Skeletal muscle cell (primary cell): ENCODE measurements at places on chromosomes 2 and 18.

DNA sequence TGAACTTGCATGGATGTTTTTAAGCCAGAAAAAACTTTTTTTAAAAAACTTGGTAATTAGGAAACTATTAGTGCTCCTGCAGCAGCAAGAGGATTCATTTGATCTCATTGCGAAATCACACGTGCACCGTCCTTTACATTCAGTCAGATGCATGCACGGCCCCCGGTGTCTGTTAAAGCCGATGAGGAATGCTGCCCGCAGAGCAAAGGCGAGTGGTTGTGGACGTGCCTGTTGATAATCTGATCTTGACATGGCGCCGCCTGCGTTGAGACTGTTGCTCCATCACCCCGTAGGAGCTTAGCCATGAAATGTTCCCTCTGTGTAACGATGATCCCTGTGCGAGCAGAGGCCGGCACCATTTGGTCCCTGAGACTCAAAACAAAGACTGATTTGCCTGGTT lies 300.0 kb downstream of the GBX2 start:
- DNase-seq, result no peak

GRCh38 chr2:217999595-217999959 lies 3.2 kb downstream of the TNS1 start:
- DNase-seq, result no peak

DNA sequence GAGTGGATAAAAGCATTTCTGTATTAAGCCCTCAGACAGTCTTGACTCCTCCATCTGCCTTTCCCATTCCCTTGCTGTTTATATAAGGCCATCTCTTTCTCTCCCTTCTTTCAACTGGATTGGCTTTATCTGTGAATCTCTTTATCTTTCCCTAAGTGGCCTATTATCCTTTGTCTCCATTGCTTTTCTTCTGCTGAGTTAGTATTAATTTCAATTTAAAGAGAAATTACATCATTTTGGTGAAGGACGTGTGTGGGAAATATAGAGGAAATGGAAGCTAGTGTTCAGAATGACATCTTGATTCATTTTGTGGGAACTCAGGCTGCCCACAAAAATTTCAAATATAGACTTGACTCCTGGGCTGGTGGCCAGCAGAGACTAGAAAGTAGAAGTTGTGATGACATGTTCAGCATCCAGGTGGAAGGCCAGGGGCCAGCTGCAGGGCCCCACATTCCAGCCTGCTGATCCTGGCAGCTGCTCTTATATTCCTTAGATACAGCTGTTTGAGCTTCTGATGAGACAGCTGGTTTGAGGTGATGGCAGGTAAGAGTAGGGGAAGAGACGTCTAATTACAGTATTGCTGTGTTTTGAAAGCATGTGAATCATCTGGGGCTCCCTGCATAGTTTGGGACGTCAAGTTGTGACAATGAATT lies 52.3 kb downstream of the DIS3L2 start:
- DNase-seq, result peak; percentile 87

GRCh38 chr2:189719571-189719970 lies 43.0 kb downstream of the OSGEPL1 start:
- no peak for DNase-seq
